ENCODE measurements at places on chromosomes 7 and 10.

- DNase-seq, result peak; percentile 46
These were observed at the start of gene SSMEM1 for GRCh38 chr7:130207642-130208041. TSS of gene SSMEM1 (plus strand) at chr7:130207860. CDS start at chr7:130207911, 51 bp downstream.

GRCh38 chr7:28941633-28942032 lies 16.5 kb downstream of the TRIL start:
- DNase-seq, result no peak

GRCh38 chr10:108749042-108749441 lies 1174.3 kb downstream of the XPNPEP1 start:
- DNase-seq, result no peak

- DNase-seq, result no peak
These were observed 15.9 kb upstream of the FAM241B start for GRCh38 chr10:69614130-69614529.

GRCh38 chr10:3893901-3894563 lies 109.0 kb upstream of the KLF6 start:
- no peak for DNase-seq

GRCh38 chr7:33423646-33424020 lies 294.3 kb downstream of the BBS9 start:
- DNase-seq, result no peak

All from AG08396 (cell line).